ENCODE measurements at places on chromosomes 7 and 10.

- DNase-seq: no peak
These were observed 530.6 kb downstream of the TFEC start for GRCh38 chr7:115499956-115500355.

- DNase-seq: no peak
These were observed 91.6 kb downstream of the C10orf105 start for GRCh38 chr10:71627956-71628355.

DNA sequence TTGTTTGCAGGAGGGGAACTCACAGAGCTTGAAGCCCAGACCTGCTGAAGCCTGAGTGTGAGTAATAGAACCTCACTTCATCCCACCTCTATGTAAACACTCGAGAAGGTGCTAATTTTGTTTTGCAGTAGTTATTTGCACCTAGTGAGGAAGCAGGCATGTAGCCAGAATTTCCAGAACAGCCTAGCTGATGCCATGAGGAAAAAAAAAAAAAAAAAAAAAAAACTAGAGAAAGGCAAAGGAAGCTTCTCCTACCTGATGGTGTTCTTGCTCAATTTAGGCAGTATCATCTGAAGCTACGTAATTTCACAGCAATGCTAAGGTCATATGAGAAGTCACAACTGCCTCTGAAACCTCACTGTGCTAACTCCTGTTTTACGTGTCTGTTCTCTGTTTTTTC lies 13.6 kb upstream of the GPR37 start:
- DNase-seq: peak; percentile 92

GRCh38 chr10:30637881-30638467 lies 8.4 kb upstream of the LYZL2 start:
- no peak for DNase-seq

DNA sequence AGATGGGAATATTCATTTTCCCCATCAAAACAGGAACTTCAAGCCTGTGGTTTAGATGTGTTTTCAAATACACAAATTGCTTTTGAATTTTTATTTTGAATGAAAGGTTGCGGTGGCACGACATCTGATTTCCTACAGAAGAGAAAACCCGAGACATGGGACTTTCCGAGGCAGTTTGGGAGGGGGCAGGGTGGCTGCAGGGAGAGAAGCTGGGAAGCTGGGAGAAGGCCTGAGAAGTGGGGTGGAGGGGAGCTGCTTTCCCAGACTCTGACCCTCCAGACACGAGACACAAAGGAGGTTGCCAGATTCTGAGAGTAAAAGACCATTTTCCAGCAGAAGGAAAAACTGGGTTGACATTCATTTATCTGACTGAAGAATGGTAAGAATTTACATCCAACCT lies 19.6 kb downstream of the TMEM176A start:
- no peak for DNase-seq
